ENCODE measurements at places on chromosomes 5 and 9. TPM values are rescaled to one million over a fixed set of nuclear protein-coding genes. Genes with fewer than 3 reads are reported as not detected.

LCN2 gene
- total RNA-seq = not detected

DNA sequence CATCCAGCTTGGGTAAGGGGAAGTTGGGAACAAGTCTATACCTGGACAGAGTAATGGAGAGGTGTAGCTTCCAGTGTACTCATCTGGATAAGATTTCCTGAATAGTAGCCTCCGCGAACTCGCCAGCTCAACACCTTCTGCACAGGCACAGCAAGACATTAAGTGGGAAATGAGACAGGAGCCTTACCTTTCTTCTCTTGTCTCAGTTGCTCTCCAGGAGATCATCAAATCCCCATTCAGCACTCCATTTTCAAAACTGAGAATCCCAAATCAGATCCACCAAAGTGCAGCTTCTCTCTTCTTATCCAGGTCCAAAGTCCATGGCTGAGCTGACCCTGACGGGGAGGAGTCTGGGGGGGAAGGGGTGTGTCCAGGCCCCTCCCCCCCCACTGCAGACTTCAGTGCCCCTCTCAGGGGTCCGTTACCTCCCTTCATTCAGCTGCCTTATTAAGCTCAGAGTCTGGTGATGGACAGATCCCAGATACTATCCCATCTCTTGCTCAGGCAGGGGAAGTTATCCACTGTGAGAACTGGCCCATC, 5.9 kb upstream of the MGAT1 start:
- DNase-seq = no peak

RLN2 gene
- total RNA-seq = 3.8 TPM

CD72 gene
- total RNA-seq = 67.6 TPM

IARS1 gene
- 330 TPM for total RNA-seq

PRDM9 gene
- not detected for total RNA-seq

- DNase-seq = no peak
Measured at GRCh38 chr9:130763331-130764171, 70.0 kb downstream of the EXOSC2 start.

- DNase-seq = no peak
Measured at GRCh38 chr9:28050941-28051340, 477.7 kb upstream of the C9orf72 start.

DNA sequence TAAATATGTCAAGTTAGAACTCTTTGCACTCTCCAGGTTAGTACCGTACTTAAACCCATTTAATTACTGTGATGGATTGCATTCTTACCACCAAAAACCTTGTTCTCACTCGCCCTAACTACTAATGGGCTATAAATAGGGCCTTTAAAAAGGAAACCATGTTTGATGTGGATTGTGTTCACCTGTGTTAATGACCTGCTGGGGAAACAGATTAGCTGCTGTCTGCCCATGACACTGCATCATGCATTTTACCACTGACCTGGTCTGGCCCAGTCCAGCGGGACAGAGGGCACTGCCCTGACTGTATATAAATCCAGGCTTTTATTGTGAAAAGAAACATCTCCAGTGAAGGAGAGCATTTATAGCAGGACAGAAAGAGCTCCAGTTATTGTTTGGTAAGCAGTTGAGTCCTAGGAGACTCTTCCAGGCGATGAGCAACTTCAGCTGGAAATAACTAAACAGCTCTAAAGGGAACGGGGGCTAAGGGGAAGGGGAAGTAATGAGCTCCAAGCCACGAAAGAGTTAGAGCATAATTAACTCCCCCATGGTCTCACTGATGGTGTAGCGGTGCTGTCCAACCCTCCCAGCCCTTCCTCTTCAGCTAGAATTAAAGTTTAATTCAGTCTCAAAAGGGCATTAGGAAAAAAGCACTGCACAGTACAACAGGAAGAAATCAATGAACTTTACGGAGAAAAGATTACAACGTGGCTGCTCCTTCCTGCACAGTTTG, 303.1 kb downstream of the ENC1 start:
- no peak for DNase-seq

DNA sequence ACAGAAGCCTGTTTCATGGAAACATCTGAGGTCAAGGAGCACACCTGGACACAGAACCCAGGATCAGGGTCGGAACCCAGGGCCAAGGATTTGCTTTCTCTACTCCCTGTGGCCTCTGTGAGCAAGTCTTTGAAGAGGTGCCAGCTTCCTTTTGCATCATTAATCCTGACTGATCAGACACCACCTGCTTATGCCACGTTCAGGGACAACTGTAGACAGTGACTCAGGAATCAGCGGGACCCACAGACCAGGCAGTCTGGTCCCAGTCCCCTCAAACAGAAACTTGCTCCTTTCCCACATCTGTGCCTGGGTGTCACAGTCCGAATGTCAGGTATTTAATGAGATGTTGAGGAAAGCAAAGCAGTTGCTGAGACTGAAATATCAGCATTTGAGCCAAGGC, 154.8 kb downstream of the SGCD start:
- no peak for DNase-seq

SRD5A1 gene
- total RNA-seq = 32.5 TPM

DNA sequence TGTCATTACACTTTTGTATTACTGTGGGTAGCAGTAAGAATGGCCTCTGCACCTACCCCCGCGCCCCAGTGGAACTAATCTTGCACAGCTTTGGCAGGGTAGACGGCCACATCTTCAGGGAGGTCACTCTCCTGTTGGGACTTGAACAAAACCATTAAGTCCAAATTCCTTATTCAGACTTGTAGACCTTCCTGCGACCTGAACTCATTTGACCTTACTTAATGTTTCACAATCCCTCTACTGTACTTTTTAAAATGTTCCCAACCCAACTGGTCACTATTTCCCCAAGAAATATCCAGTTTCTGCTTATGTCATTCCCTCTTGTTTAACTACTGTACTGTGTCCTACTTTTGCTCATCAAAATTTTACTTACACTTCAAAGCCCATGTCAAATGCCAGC, 5.3 kb upstream of the FAM120AOS start:
- DNase-seq = no peak

IL9 gene
- total RNA-seq = not detected

DNA sequence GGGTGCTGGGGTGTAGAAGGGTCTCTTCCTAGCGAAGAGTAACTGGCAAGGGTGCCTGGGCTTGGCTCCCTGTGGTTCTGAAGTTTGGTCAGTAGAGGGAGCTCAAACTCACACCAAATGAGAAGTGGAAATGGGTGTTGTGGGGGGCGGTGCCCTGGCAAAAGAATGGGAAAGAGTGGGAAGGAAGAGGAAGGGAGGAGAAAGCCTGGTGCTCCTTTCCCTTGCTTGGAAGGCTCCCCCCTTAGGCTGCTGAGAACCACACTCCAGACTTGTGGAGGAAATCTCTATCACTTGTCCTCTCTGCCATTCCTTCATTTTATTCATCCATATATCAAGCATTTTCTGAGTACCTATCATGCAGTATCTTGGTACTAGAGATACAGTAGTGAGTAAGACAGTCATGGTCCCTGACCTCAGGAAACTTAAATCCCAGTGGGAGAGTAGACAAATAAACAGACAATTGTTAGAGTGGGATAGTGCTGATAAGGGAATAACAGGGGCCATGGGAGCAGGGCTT, 13.0 kb downstream of the SLC4A9 start:
- peak; percentile 56 for DNase-seq

DNA sequence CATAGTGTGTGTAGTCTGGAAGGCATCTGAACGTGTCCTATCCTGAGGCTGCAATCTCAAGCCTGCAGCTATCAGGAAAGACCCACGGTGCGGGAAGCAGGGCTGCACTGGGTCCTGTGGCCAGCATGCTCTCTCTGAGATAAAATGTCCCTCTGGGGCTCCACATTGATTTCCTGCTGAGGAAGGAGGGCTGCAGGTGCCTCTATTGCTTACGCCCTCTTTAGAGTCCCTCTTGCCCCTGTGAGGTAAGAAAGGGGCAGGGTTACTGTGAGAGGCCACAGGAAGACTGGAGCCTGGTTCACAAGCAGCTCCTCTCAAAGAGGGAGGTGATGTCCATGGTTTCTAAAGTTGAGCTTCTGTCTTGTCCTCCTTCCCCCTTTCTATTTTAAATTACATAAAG, 299.9 kb upstream of the RFX3 start:
- DNase-seq = no peak

Data from OCI-LY7 (cell line).